Hematopoietic multipotent progenitor cell treated with erythropoietin and hydrocortisone succinate and interleukin-3 and kit ligand, for 15 days (in vitro differentiated cells): ENCODE measurements at places on chromosomes 11 and 22.

GRCh38 chr11:68989936-68990606 lies 9.3 kb upstream of the MRGPRD start:
- DNase-seq: no peak

GRCh38 chr22:37387793-37388192 lies 39.5 kb downstream of the ELFN2 start:
- DNase-seq: no peak

- DNase-seq: no peak
Measured at GRCh38 chr11:57370251-57370650, 10.7 kb downstream of the PRG3 start.

DNA sequence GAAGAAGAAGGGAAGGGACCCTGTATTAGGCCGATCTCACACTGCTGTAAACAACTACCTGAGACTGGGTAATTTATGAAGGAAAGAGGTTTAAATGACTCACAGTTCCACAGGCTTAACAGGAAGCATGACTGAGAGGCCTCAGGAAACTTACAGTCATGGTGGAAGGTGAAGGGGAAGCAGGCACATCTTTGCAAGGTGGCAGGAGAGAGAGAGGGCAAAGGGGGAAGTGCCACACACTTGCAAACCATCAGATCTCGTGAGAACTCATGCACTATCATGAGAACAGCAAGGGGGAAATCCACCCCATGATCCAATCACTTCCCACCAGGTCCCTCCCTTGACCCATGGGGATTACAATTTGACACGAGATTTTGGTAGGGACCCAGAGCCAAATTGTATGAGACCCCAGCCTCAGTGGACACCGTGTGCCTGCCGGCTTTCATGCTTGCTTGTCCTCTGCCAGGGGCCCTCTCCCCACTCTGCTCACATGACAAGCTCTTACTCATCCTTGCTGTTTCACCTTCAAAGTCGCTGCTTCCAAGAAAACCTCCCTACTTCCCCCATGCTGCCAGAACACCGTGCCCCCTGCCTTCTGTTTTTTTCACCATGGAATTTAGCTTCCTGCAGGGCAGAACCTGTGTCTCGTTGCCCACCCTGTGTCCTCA lies 23.3 kb upstream of the PPFIA1 start:
- no peak for DNase-seq

- no peak for DNase-seq
Measured at GRCh38 chr11:59174664-59175033, 2.7 kb downstream of the DTX4 start.

- DNase-seq: no peak
Measured at GRCh38 chr11:12089473-12089872, 20.9 kb upstream of the MICAL2 start.

GRCh38 chr11:112837162-112837826 lies 123.9 kb upstream of the NCAM1 start:
- DNase-seq: no peak

DNA sequence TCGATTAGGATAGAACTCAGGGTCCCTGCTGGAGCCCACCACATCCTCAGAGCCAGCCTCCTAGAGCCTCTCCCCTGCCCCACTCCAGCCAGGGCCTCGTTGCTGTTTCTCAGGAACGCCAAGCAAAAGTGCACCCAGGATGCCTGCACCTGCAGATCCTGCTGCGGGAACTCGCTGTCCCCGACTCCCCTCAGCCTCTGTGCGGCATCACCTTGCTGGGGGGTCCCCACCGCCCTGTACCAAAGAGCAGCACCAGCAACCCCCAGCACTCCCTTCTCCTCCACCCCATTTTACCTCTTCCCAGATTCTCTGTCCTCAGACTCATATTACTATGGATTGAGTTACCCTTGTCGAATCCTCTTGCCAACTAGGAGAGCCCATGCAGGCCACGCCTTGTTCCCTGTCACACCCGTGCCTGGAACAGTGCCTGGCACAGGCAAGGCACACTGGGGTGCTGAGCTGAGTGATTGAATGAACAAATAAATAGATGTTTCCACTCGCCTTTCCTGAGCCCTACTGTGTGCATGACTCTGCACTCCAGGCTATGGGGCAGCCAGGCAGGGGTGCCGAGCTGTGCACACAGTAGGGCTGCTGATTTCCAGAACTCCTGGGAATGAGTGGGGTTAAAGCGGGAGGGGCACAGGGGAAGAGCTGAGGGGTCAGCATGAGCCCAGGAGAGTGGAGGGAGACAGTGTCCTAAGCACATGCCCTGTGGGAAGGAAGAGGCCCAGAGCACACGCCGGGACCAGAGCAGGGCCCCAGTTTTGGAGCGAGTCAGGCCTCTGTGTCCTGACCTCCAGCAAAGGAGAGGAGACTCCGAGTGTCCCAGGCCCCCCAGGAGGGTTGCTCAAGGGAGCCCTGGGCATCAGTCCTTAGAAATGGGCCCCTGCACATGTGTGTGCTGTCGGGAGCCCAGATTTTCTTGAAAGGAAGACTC lies 44.3 kb downstream of the LINC01488 start:
- no peak for DNase-seq

- DNase-seq: no peak
Measured at GRCh38 chr22:49368221-49368975, 459.3 kb downstream of the BRD1 start.
